GM04504 (cell line): ENCODE measurements at places on chromosomes 4 and X.

DNA sequence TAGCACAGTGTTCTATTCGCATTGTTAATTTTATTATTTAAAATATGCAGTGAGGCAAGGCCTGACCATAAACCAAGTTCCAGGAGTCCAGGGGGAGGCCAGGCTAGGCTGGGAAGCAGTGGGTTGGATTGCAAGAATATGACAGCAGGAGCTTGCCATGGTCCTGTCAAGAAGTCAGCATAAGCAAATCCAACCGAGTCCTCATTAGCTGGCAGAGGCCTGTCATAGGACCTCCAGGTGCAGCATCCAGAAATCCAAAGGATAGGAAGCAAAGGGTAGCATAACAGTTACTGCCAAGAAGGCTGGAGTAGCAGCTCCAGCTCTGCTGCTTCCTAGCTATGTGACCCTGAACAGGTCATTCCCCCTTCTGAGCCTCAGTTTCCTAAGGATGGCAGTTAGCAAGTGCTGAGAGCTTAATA is 13.4 kb downstream of the PJA1 start:
- no peak for DNase-seq

DNA sequence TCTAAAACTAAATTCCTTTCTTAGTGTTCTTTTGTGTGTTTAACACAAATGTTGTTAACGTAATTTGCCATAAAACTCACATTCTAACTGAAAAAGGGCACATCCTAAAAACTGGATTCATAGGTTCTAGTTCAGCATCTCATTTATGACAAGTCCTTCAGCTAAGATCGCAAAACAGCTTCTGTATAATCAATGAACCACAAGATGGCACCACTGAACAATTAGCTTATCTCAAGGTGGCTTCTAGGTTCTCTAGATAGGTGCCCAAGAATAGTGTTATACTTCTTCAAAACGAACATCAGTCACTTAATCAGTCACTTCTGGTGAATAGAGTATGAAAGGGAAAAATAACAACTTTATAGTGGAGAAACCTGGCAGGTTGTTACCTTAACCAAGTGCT is 54.3 kb downstream of the NRK start:
- DNase-seq = no peak

DNA sequence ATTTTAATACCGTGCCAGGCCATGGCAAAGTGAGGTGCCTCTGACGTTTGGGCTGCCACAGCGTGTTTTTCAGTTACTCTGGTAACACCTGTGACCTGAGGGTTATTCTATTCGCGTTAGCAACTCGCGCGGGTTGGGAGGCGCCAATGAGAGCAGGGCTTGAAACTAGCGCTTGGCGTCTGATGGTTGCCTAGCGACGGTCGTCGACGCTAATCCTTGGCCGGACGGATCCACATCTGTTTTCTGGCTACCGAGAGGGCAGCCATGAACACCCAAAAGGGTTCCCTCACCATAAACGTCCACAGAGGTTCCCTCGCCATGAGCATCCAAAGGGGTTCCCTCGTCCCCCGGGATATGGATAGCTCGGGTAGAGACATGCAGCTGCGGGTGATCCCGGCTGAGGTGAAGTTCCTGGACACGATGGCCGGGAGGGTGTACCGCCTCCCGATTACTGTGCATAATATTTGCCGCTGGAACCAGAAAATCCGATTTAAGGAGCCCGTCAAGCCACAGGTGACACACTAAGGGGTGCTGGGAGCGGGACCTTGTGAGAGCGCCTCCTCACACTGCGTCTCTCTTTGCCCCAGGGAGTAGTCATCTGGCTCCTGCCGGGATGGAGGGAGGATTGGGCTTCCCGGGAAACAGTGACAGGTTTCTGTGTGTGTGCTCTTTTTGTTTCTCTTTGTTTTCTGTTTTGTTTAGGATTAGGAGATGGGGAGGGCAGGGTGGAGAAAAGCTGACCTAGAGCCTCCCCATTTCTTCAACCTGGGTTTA is at the start of gene CFAP47:
Gene CFAP47 (plus strand): TSS at position 199 of the 774 bp plus-strand sequence. CDS start 66 bp downstream, at position 265.
- no peak for DNase-seq

DNA sequence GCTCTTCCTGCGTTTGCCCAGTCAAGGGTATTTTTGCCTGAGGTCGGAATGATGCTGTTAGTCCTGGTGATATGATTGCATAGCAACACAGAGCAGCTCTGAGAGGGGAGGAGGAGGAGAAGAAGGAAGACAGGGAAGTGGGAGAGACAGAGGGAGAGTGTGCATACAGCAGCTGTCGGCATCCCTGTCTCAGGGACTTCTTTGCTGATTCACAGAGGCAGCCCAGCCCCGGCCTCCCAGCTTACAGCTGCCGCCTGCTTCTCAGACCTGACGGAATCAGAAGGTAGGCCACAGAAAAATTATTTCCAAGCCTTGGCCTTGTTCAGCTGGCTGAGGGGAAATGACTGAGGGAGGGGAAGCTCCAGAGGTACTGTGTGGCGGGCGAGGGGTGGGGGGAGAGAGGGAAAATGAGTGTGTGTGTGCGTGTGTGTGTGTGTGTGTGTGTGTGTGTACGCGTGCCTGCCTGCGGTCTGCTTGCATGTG is 319 bp downstream of the DRP2 start:
- DNase-seq = no peak

GRCh38 chr4:121154103-121154515 is 10.0 kb downstream of the TNIP3 start:
- DNase-seq = no peak

DNA sequence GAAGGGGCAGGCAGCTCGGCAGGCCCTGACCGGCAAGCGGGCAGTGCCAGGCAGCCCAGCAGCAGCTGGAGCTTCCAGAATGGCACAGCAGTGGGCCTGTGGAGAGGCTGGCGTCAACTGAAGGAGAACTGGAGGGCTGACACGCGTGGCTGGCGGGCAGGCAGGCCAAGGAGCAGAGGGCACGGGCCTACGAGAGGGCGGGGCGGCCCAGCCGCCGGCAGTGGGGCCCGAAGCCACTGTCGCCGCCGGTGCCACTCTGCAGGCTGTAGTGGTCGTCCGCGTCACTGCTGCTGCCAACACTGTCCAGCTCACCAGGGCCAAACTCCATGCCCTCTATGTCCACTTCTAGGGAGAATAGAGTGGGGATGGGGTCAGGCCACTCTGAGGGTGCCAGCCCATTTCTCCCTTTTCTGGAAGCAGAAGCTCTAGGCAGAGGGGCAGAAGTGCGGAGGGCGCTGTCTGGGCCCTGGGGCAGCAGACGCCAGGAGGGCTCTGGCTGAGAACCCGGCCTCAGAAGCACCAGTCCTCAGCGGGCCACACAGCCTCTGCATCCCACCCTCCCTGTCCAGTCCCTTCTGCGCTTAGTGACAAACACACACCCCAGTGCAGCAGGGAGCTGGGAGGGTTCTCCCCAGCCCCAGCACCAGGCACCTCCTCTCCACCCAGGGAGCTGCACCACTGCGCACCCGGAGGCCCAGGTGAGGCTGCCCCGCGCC is 8.6 kb upstream of the HAUS3 start:
- no peak for DNase-seq

GRCh38 chr4:139557556-139558110 is 1.6 kb upstream of the SETD7 start:
- DNase-seq = no peak

DNA sequence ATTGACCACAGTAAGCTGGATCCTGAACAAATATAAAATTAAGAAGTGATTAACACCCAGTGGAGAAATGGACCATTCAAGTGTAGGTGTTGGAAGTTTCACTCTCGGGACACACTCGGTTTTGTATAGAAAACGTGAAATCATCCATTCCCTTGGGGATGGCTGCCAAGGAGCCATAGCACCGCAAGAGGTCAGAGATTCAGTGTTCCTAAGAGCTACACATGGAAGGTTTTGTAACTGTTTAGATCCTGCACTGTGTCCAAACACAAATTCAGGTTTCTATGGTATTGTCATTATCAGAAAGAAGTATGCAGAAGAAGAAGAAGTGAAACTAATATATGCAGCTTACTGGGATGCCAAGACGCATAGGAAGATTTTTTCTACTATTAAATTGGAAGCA is 281.0 kb downstream of the LDB2 start:
- no peak for DNase-seq

DNA sequence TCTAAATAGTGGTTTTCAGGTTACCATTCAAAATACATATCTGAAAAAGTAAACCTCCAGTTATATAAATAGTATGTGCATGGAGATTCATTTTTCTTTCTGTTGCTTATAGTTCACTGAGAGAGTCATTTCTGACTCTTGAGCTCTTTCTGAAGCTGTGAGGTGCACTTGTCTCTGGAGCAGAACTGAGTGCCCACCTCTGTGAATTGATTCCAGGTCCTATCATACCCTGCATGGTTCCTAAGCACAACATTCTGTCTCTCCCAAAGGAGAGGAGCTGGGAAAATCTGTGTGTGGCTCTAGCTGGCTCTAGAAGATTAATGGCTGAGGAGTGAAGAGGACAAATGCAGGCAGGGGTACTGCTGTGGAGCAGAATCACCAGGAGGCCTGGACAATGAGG is 161.6 kb upstream of the HCCS start:
- no peak for DNase-seq

- peak; percentile 5 for DNase-seq
These were observed 223.1 kb downstream of the KDR start for GRCh38 chr4:54902271-54902670.

- DNase-seq = no peak
These were observed 9.9 kb downstream of the ZNF157 start for GRCh38 chrX:47380268-47380667.

- DNase-seq = no peak
These were observed 107.0 kb upstream of the STIM2 start for GRCh38 chr4:26753617-26754016.

GRCh38 chr4:78737035-78737434 is 39.1 kb upstream of the BMP2K start:
- DNase-seq = no peak

GRCh38 chr4:1726146-1726934 is 5.0 kb downstream of the TACC3 start:
- DNase-seq = peak; percentile 58

- DNase-seq = no peak
These were observed 8.9 kb downstream of the TCEANC start for GRCh38 chrX:13661735-13662288.

DNA sequence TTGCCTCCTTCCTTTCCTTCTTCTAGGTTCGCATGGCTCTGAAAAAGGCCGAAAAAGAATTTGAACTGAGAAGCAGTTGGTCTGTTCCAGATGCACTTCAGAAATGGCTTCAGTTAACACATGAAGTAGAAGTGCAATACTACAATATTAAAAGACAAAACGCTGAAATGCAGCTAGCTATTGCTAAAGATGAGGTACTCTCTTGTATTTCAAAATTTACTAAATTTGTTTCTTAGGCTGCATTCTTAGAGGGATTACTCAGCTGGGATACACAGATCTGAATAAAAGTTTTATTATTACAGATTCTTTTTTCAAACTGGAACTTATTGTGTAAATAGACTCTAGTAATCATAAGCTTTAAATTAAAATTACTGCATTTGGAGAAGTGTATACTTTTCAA is 146.9 kb downstream of the STIM2 start:
- DNase-seq = peak; percentile 23

GRCh38 chrX:23911126-23911835 is 3.5 kb downstream of the CXorf58 start:
- DNase-seq = no peak

- no peak for DNase-seq
These were observed 170.2 kb downstream of the PPP3CA start for GRCh38 chr4:101177154-101177553.

GRCh38 chr4:1406394-1406980 is at the start of gene NKX1-1:
TSS of gene NKX1-1 (minus strand) at chr4:1406442. CDS start at chr4:1406442, 0 bp downstream.
- DNase-seq = no peak

GRCh38 chr4:62797221-62797620 is 1597.1 kb downstream of the ADGRL3 start:
- DNase-seq = no peak

DNA sequence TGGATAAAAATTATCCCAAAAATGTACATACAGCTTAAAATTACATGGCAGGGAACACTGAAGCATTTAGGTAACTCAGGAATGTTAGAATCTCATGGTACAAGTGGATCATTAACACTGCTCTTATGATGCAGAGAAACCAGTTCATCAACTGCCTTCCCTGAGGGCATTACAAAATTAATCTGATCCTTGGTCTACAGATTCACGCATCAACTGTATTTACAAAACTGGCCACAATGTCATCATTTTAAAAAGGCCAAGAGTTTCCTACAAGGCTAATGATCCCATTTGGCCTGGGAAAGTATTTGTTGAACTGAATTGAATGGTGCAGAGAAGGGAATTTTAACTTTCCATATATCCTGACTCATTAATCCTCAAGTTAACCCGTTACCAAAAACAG is 84.6 kb downstream of the TSPAN5 start:
- no peak for DNase-seq

DNA sequence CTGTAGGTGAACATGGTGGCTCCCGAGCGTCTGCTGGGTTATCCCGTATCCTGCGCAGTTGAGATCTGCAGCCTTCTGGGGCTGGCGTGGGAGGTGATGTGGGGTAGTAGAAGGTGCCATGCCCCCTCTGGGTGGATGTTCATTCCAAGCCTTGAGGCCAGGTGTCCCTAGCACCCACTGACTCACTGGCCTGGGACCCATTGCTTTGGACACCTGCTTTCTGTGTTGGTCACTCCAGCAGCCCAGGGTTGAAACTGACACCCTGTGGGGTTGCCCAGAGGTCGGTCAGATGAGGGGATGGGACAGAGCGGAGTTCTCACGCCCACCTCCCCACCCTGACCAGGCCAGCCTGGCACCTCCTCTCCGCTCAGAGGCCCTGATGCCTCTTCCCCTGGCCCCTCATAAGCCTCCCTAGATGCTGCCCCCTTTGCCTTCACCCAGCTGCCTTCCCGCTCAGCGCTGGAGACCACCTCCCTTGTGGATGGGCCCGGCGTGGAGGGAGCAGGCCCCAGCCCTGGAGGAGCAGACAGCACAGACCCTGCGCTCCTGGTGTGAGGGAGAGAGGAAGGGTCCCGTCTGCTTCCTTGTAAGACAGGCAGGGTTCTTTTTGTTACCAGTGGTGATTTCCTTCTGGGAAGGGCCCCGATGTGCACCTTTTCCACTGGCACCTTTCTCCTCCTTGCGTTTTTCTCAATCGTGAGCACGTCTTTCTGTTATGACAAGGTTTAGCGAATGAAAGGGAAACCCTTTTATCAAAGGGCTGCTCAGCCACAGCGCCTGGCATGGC is 2.0 kb downstream of the DOK7 start:
- DNase-seq = no peak

DNA sequence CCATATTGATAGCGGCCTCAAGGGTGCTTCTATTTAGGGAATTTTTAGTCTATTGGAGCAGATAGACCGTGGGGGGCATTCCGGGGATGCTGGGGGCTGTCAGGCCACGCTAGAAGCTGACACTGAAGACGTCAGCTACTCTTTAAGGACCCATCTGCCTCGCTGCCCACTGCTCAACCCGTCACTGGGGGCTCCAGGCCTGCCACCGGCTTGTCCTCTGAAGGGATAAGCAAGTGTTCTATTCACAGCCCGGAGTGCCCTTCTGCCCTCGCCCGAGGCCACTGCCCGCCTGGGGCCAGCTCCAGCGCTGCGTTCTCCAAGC is 679 bp upstream of the MSL3 start:
- DNase-seq = no peak

DNA sequence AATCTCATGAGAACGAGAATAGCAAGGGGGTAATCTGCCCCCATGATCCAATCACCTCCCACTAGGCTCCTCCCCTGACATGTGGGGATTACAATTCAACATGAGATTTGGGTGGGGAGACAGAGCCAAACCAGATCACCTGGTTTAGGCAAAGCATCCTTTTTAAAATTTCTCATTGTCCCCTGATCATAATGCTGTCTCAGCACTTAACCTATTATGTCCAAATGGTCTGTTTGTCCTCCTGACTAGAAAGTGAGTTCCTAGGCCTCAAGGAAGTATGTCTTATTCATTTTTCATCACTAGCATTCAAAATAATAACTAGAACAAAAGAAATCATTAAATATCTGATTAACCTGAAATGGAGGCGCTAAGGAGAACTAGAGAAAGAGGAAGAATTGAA is 7.9 kb upstream of the PRMT9 start:
- no peak for DNase-seq

- no peak for DNase-seq
These were observed 289.8 kb upstream of the CLNK start for GRCh38 chr4:10974371-10974770.
